Left lung (tissue), 14 donors: ENCODE measurements at places on chromosomes 12 and 14. TPM values are rescaled to one million over a fixed set of nuclear protein-coding genes. Genes with fewer than 3 reads are reported as not detected.

GRCh38 chr12:34595749-34596733, 573.7 kb downstream of the ALG10 start:
- H3K4me1 ChIP-seq, result no peaks in the 10 kb centered on the region
- no peak overlapping the region for H3K27ac ChIP-seq
- no peak overlapping the region for H3K4me3 ChIP-seq
- no peak for DNase-seq

Gene SLC4A8
- 3.9 TPM for total RNA-seq

GRCh38 chr12:4037747-4038312, 164.6 kb upstream of the PARP11 start:
- no peak overlapping the region for H3K4me3 ChIP-seq
- no peaks in the 10 kb centered on the region for H3K36me3 ChIP-seq
- DNase-seq, result peak; percentile 73
- no peak overlapping the region for H3K27ac ChIP-seq
- no peaks in the 10 kb centered on the region for H3K27me3 ChIP-seq
- H3K4me1 ChIP-seq, result peaks cover 4% of the 10 kb centered on the region

DNA sequence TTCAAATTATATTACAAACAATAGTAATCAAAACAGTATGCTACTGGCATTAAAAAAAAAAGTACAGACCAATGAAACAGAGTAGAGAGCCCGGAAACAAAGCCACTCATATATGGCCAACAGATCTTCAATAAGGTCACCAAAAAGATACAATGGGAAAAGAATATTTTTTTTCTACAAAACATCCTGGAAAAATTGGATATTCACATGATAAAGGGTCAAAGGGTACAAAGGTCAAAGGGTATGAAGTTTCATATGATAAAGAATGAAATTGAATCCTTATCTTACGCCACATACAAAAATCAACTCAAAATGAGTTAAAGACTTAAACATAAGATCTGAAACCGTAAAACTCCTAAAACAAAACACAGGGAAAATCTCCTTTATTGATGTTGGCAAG, 168.5 kb upstream of the PELI2 start:
- H3K36me3 ChIP-seq, result no peaks in the 10 kb centered on the region
- DNase-seq, result no peak
- H3K4me3 ChIP-seq, result no peak overlapping the region

Gene NELL2
- total RNA-seq, result 0.41 TPM

DNA sequence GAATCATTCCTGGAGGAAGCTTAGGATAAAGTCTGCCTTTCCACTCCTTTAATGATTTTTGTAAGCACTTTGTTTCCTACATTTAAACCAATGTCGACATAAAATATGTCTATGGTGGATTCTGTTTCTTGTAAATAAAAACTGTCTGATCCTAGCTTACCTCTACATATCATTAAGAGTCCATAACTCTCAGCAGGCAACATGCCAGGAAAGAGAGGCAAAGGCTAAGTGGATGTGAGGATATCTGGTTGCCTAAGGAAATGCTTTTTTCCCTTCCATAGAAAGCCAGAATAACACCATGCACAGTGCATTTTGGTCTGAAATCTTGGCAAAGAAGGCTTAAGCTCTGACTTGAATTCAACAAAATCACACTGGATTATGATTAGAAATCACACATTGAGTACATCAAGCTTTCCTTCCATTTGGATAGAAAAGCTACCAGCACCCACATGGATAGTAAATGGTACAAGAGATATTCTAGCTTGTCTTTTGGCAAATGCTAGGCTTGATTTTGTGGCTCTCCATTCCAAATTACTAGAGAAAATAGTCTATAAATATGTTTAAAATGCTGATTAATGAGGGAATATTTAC, 57.0 kb upstream of the CNTN1 start:
- H3K4me3 ChIP-seq, result no peak overlapping the region
- H3K27me3 ChIP-seq, result no peaks in the 10 kb centered on the region
- H3K4me1 ChIP-seq, result no peaks in the 10 kb centered on the region
- DNase-seq, result no peak
- no peaks in the 10 kb centered on the region for H3K36me3 ChIP-seq
- H3K27ac ChIP-seq, result no peak overlapping the region

Gene PTHLH
- 0.94 TPM for total RNA-seq

DNA sequence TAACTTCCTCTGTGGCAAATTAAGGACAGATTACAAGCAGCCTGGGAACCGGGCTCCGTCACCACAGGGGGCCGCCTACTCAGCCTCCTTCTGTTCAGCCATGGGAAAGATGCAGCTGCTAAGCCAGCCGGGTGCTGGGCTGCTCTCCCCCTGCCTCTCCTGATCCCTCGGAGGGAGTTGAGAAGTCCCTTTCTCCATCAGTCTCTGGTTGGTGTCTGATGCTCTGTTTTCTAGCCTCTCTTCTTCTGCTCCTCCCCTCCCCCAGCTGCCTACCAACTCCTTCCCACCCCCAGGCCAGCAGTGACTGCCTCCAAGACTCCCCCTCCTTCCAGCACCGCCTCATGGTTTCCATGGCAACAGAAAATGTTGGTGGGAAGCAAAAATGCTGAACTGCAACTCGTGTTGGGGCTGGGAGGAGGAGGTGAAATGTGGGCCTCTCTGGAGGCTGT, 486.7 kb downstream of the APAF1 start:
- H3K27me3 ChIP-seq, result no peaks in the 10 kb centered on the region
- peak overlapping the region; percentile 51 for H3K27ac ChIP-seq
- H3K36me3 ChIP-seq, result no peaks in the 10 kb centered on the region
- no peaks in the 10 kb centered on the region for H3K4me1 ChIP-seq
- H3K4me3 ChIP-seq, result no peak overlapping the region

Gene RTL1
- not detected for total RNA-seq

- DNase-seq, result no peak
- H3K36me3 ChIP-seq, result no peaks in the 10 kb centered on the region
- no peaks in the 10 kb centered on the region for H3K27me3 ChIP-seq
- no peak overlapping the region for H3K27ac ChIP-seq
Observed at GRCh38 chr12:58412461-58413060, 471.2 kb downstream of the ATP23 start.

DNA sequence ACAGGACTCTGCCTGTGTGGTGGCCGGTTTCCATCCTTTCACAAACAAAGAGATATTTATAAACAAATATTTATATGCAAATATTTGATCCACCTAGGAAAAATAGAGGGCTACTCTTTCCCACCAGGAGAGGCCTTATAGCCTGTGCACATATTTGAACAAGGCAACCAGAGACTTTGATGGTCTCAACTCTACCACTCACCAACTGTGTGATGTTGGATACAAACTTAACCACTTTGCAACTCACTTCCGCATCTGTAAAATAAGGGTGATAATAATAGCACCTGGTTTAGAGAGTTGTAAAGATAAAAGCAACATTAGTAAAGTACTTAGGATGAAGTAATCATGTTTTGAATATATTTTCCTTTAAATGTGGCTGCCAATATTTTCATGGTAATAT, 1.5 kb upstream of the CLEC12A start:
- no peak overlapping the region for H3K27ac ChIP-seq
- no peaks in the 10 kb centered on the region for H3K36me3 ChIP-seq
- no peaks in the 10 kb centered on the region for H3K4me1 ChIP-seq
- no peak for DNase-seq
